ENCODE measurements at places on chromosomes 5 and 9.

- DNase-seq, result no peak
These were observed 73.2 kb upstream of the NEURL1B start for GRCh38 chr5:172567843-172568242.

GRCh38 chr9:34139477-34140146 is 13.1 kb upstream of the DCAF12 start:
- no peak for DNase-seq

DNA sequence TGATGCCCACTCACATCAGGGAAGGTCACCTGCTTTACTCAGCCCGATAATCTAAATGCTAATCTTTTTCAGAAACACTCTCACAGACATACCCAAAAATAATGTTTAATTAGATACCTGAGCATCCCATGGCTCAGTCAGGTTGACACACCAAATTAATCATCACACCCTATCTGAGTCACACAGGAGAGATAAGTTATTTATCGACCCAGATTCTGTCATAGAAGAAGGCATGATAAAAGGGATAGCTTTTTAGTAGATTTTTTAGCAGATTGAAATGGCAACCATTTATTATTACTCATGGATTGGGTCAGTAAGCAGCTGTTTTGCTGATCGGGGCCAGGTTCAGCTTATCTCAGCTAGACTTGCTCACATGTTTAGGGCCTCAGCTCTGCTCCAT is 97.8 kb upstream of the TYRP1 start:
- DNase-seq, result no peak

GRCh38 chr9:71090896-71091295 is 30.5 kb downstream of the TRPM3 start:
- no peak for DNase-seq

DNA sequence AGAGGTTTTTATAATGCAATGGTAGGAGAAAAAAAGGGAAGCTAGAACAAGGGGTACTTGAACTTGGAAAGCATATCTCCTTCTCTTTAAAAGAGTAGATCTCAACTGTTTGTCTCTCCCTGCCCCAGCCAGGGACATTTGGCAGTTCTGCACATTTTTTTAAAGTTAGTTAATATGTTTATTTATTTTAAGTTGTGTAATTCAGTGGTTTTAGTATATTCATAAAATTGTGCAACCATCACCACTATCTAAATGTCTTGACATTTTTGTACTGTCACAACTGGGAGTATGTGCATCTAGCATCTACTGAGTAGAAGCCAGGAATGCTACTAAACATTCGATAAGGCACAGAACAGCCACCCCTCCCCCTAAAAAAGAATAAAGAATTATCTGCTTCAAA is 103.5 kb upstream of the DPYSL3 start:
- no peak for DNase-seq

- no peak for DNase-seq
These were observed 12.2 kb downstream of the TENT4A start for GRCh38 chr5:6725421-6725820.

GRCh38 chr9:34070606-34071324 is 22.1 kb upstream of the UBAP2 start:
- DNase-seq, result no peak

- DNase-seq, result no peak
These were observed 589.8 kb upstream of the CYLC2 start for GRCh38 chr9:102405218-102405867.

DNA sequence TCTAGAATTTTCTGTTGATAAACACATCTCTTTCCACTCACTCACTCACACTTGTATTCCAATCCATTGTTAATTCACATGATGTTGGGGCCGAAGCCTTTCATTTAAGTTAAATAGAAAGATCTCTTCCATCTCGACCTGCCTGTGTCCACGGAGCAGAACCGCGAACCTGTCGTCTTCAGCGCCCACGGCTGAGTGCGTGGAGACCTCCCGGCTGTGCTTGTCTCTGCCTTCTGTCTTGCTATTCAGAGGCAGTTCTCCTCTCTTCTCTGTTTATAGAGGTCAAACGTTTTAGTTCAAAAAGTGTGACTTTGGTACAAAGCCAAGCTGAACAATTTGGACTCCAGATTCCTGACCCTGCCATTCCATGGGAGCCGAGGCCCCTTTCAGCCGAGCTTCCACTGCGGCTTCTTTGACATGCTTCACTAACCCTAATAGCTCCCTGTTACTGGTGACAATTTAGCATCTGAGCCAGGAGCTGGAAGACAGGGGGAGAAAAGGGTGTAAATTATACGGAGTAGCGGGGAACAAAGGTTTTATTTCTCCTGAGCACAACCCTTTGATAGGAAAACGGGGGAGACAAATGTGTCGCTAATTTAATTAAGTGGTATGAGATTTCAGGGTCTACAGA is 314.4 kb upstream of the IRX4 start:
- DNase-seq, result no peak

DNA sequence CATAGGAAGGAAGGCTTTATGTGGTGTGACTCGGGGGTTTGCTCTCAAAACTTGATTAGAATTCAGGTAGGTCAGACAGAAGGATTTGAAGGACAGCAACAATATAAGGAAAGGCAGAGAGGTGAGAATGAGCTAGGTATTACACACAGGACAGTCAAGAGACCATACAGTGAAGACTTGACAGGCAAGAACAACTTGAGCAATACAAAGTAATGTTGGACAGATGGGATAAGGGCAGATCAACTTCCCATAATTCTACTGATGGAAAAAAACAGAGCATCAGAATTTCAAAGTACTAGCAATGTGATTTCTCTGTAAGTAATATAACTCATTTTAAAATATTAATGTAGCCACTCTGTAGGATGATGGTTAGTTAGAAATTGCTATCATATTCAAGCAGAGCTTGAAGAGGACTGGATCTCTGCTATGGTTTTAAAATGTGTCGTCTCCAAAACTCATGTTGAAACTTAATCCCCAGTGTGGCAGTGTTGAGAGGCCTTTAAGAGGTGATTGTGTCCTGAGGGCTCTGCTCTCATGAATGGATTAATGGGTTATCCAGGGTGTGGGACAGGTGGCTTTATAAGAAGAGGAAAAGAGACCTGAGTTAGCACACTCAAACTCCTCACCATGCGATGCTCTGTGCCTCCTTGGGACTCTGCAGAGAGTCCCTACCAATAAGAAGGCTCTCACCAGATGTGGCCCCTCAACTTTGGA is 22.4 kb upstream of the HOMER1 start:
- no peak for DNase-seq

DNA sequence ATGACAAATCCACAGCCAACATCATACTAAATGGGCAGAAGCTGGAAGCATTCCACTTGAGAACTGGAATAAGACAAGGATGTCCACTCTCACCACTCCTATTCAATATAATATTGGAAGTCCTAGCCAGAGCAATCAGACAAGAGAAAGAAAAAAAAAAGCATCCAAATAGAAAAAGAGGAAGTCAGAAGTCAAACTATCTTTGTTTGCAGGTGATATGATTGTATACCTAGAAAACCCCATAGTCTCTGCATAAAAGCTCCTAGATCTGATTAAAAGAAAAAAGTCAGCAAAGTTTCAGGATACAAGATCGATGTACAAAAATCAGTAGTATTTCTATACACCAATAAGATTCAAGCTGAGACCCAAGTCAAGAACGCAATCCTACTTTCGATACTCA is 66.1 kb downstream of the OSMR start:
- no peak for DNase-seq

GRCh38 chr5:32598260-32598937 is 13.0 kb downstream of the SUB1 start:
- DNase-seq, result no peak

Data from SIG-M5 (cell line).